ENCODE measurements at places on chromosomes 12 and 14. TPM values are rescaled to one million over a fixed set of nuclear protein-coding genes. Genes with fewer than 3 reads are reported as not detected.

GRCh38 chr12:21911832-21912231 lies 29.4 kb downstream of the ABCC9 start:
- DNase-seq: no peak

Gene AHNAK2
- total RNA-seq: 88.2 TPM

Gene ESPL1
- total RNA-seq: 14.8 TPM

Gene TCL1B
- not detected for total RNA-seq

Gene CCDC196
- total RNA-seq: not detected
